ENCODE measurements at places on chromosomes 3 and 15.

DNA sequence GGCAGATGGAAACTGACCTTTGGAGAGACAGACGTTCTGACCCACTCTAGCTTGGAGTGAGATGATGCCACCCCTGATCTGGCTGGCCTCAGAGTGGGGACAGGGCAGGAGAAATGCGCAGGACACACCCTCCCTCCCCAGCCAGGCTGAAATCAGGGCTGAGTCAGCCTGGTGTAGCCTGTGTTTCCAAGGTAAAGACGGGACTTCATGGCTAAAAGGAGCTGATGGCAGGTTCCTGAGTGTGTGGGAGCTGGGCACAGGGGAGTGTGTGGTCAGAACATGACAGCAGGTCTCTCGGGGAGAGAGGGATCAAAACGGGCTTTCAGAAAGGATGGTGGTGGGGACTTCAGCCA lies 14.6 kb upstream of the POLG start:
- no peak for DNase-seq

GRCh38 chr3:138348754-138349739 lies 668 bp downstream of the MRAS start:
- no peak for DNase-seq

DNA sequence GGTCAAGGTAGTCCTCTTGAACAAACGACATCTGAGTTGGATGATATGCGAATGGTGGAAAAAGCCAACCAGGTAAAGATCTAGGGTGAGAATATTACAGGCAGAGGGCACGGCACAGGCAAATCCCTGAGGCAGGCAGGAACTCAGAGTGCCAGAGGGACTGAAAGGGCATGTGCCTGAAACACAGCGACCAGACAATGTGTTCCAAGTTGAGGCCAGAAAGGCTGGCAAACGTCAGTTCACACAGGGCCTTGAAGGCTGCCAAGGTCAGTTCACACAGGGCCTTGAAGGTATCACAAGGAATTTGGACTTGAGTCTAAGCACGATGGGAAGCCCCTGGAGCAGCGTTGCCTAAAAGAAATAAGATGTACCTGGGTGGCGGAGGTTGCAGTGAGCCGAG lies 20.1 kb downstream of the HES1 start:
- DNase-seq, result no peak

- no peak for DNase-seq
Observed at GRCh38 chr3:52068730-52069129, 12.4 kb upstream of the DUSP7 start.

DNA sequence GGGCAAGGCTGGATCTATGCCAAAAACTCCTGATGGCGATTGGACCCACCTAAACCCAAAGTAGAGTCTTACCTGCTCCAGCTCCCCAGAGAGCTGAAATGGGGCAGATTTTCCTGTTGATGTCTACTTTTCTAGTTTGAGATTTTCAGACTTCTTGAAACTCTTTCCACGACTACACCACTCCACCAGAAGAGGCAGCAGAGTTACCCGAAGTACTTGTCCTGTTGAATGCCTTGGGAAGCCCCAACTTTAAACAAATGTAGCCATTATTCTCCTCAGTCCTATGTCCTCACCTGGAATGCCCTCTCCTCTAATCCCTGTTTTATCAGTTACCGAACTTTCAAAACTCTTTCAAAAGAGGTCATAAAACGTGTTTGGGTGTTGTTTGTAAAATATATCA lies 843.8 kb downstream of the VGLL3 start:
- DNase-seq, result no peak

- no peak for DNase-seq
Observed at GRCh38 chr15:71055461-71055860, 59.8 kb upstream of the THSD4 start.

DNA sequence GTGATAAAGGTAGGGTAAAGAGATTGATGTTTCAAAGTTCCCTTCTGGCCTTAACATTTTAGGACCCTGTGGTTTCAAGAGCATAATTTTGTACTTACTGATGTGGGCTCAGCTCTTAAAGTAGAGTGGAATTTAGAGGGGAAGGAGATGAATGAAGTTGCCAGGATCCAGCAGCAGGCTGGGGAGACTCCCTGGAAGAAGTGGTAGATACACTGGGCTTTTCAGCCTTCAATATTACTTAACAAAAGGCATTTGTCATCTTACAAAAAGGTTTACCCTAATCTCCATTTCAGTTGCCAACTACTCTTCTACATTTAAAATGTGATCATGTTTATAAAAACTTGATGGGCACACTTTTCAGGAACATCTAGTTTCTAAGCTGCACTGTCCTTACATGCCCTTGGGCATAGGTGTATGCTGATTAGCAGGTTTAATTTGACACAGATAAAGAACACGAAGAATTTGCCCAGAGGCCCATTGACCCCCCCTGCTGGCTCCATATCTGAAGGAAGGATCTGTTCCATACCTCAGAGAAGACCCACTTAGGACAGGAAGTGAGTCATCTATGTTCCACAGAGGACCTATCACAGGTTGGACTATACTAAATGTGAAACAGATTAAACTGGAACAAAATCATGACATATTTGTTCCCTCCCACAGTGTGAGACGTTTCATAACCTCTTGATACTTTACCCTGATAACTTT lies 93.0 kb upstream of the LPP start:
- no peak for DNase-seq

GRCh38 chr15:42143356-42143755 lies 13.1 kb downstream of the PLA2G4F start:
- DNase-seq, result no peak

- DNase-seq, result no peak
Observed at GRCh38 chr3:163878396-163878795, 1199.9 kb downstream of the SI start.

- no peak for DNase-seq
Observed at GRCh38 chr3:157300094-157300493, 136.6 kb upstream of the PTX3 start.

- DNase-seq, result no peak
Observed at GRCh38 chr3:140537727-140538082, 140.2 kb upstream of the TRIM42 start.

DNA sequence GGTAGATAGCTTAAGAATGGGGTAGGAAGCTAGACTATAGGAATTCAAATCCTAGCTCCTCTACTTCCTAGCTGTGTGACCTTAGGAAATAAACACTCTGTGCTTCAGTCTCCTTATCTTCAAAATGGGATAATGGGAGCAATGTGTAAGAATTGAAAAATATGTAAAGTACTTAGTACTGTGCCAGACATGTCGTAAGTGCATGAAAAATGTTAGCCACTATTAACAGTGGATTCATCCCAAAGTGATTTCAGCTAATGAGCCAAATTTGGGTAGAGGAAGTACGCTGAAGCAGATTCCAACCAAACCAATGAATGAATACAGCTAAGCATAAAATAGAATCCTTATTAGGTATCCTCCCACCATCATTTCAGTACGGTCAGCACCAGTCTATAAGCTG lies 192.1 kb downstream of the RORA start:
- no peak for DNase-seq

DNA sequence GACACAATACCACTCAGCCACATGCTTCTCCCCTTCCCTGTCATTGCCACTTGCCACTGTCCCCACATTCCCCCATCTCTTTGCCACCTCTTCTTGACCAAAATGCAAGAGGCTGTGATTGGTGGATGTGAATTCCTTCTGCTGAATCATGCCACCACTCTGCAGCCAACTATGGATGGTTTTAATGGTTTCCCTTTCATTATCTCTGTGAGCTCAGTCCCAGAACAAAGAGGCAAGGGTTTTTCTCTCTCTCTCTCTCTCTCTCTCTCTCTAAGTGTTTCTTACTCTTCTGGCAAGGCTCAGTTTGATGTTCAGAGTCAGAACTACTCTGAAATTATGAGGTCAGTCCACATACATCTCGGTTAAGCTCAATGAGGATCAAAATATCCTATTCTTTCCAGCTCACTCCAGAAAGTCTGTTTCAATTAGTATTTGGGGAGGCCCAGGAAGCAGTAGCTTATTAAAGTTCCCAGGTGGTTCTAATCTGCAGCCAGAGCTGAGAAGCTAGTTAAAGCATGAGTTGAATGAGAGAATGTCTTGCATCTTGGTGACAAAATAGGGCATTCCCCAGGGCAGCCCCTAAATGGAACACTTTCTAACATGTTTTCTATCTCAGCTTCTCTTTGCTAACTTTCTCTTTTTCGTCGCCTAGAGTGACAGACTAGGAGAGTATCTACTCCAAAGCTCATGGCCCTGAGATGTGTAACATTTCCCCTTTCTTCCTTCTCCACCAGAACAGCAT lies 8.5 kb upstream of the ILDR1 start:
- DNase-seq, result no peak

GRCh38 chr3:127389420-127389819 lies 101.6 kb upstream of the PRR20G start:
- DNase-seq, result no peak

GRCh38 chr3:22361521-22361920 lies 610.5 kb upstream of the ZNF385D start:
- DNase-seq, result no peak

DNA sequence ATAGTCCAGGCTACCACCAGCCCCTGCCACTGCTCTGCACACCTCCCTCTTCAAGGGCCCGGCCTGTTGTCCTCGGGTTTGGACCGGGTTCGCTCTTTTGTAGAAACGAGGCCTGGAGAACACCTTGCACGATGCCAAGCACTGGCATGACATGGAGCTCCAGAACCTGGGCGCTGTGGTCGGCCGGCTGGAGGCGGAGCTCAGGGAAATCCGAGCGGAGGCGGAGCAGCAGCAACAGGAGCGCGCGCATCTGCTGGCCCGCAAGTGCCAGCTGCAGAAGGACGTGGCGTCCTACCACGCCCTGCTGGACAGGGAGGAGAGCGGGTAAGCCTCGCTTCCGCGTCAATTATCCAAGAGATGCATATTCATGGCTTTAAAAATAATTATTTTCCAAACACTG lies 72.4 kb downstream of the BFSP2 start:
- no peak for DNase-seq

DNA sequence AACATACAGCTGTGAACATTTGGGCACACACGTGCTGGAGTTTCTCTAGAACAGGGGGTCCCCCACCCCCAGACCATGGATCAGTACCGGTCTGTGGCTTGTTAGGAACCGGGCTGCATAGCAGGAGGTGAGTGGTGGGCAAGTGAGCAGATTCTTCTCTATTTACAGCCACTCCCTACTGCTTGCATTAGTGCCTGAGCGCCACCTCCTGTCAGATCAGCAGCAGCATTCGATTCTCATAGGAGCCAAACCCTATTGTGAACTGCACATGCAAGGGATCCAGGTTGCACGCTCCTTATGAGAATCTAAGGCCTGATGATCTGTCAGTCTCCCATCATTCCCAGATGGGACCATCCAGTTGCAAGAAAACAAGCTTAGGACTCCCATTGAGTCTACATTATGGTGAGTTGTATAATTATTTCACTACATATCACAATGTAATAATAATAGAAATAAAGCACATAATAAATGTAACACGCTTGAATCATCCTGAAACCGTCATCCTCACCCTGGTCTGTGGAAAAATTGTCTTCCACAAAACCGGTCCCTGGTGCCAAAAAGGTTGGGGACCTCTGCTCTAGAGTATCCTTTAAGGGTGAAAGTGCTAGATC lies 25.8 kb downstream of the CHRM5 start:
- no peak for DNase-seq

GRCh38 chr15:58477170-58477569 lies 45.4 kb downstream of the LIPC start:
- no peak for DNase-seq

DNA sequence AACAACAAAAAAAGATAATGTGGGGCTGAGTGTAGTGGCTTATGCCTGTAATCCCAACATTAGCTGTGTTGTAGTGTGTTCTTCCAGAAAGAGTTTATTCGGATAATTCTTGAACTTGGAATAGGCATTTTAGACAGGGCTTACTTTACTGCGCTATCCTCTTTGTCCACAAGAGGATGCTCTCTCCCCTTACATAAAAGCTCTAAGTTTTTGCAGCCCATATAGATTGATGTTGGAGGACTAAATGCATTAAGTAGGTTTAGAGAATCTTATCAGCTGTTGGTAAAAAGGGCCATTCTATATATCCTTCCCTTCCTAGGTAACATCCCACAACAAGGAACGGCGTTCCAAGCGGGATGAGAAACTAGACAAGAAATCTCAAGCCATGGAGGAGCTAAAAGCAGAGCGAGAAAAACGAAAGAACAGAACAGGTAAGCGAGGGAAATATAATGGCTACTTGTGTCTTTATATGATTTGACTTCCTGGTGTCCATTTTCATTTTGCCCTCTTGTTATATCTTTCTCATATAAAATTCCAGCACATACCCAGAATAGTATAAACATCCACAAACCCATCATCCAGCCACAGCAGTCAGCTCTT lies 27.8 kb upstream of the ITPKA start:
- DNase-seq, result no peak

- no peak for DNase-seq
Observed at GRCh38 chr15:74328331-74329056, 39.0 kb downstream of the CYP11A1 start.

DNA sequence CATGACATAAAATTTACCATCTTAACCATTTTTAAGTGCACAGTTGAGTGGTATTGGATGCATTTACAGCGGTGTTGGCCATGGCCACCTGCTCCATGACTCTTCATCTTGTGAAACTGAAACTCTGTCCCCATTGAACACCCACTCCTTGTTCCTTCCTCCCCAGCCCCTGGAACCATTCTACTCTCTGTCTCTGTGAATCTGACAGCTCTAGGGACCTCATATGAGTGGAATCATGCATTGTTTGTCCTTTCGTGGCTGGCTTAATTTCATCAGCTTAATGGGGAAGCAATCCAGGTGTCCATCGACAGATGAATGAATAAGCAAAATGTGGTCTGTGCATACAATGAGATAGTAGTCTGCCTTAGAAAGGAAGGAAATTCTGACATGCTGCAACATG lies 42.5 kb downstream of the PLXNA1 start:
- DNase-seq, result no peak

DNA sequence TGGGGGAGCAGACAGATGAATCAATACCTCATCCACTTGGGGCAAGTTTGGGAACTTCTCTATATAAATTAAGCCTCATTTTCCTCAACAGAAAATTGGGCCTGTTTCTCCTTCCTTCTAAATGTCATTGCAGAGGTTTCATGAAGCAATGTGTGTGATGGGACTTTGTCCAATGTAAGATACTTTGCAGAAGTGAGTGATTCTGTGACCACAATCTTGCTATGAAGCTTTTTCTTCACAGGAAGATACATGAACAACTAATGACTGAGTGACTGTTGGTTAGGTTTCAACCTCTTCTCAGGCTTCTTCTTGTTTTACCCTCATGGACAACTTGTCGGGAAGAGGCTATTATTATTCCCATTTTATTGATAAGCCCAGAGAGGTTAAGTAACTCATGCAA lies 11.0 kb downstream of the TMEM45A start:
- no peak for DNase-seq

- DNase-seq, result no peak
Observed at GRCh38 chr15:72318408-72318942, 1.5 kb downstream of the CELF6 start.

GRCh38 chr15:72787526-72787925 lies 4.0 kb upstream of the ADPGK start:
- DNase-seq, result no peak

Measured in activated naive CD4-positive, alpha-beta T cell (primary cell).